ENCODE measurements at places on chromosomes 1 and 21. TPM values are rescaled to one million over a fixed set of nuclear protein-coding genes. Genes with fewer than 3 reads are reported as not detected.

Gene DCST1
- not detected for total RNA-seq

Gene HCN3
- 1.2 TPM for total RNA-seq

Gene AMPD1
- not detected for total RNA-seq

Gene C1QTNF12
- total RNA-seq, result 0.92 TPM

All from smooth muscle cell of the umbilical artery (primary cell).